Activated CD8-positive, alpha-beta memory T cell treated with anti-CD3 and anti-CD28 coated beads for 4 hours (primary cell): ENCODE measurements at places on chromosomes 2 and 18.

GRCh38 chr2:131105156-131105949 is at the start of gene PLEKHB2:
TSS of gene PLEKHB2 (plus strand) at chr2:131105336. CDS start at chr2:131120942, 15,606 bp downstream.
- DNase-seq: peak; percentile 75

DNA sequence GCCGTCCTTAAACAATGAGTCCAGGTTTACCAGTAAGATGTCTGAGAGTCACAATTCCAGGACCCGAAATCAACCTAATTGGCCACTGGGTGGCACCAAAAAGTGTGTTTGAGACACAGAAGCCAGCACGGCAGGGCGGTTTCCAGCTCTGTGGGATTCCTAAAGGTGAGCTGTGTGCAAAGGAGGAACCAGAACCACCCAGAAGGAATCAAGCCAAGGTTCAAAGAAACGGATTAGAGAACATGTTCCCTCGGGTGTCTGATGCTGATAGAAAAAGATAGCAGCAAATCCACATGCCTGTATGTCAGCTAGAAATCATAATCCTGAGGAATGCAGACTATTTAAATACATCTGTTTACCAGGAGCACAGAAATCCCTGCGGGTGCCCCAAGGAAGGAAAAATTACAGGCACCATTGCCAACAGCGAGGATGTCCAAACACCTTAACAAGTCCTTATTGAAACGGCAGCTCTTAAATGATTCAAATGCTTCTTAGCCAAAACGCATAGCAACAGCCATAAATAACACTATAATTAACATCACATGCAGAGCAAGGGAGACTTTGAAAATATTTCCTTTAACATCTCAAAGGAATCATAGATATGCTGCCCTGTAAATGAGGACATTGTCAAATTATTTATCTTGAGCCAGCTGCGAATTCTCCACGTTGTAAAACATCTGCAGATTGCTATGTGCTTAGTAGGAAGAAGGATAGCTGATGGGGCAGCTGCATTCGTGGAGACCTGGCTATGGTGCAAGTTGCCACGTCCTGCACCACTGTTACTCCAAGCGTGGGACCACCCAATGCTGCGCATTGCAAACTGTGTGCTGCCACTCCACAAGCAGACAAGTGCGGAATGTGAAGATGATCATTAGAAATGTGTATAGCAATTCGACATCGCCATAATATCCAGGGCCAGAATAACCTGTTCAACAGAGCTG is 318.7 kb upstream of the NCKAP5 start:
- no peak for DNase-seq

- DNase-seq: no peak
Measured at GRCh38 chr2:69152847-69153583, 140.0 kb downstream of the ANTXR1 start.

GRCh38 chr2:230069402-230069801 is 678 bp upstream of the SLC16A14 start:
- DNase-seq: no peak

- no peak for DNase-seq
Measured at GRCh38 chr2:31296641-31297287, 62.8 kb downstream of the EHD3 start.

GRCh38 chr2:205270689-205271088 is 411.6 kb upstream of the NRP2 start:
- no peak for DNase-seq

DNA sequence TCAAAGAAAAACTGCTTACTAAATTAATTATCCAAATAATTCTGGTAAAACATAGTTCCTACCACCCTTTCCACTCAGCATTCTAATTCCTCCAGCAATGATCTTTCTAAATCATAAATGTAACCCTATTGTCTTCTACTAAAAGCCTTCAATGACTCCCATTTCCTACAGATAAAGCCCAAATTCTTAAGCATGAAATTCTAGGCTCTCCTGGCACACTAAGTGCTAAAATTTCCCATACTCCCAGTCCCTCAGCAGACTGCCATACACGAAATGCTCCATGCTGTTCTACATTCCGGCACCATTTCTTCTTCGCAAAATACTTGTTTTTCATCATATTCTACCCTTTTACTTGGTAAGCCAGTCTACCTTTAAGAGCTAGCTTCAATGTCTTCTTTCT is 96.9 kb downstream of the CHN1 start:
- no peak for DNase-seq

DNA sequence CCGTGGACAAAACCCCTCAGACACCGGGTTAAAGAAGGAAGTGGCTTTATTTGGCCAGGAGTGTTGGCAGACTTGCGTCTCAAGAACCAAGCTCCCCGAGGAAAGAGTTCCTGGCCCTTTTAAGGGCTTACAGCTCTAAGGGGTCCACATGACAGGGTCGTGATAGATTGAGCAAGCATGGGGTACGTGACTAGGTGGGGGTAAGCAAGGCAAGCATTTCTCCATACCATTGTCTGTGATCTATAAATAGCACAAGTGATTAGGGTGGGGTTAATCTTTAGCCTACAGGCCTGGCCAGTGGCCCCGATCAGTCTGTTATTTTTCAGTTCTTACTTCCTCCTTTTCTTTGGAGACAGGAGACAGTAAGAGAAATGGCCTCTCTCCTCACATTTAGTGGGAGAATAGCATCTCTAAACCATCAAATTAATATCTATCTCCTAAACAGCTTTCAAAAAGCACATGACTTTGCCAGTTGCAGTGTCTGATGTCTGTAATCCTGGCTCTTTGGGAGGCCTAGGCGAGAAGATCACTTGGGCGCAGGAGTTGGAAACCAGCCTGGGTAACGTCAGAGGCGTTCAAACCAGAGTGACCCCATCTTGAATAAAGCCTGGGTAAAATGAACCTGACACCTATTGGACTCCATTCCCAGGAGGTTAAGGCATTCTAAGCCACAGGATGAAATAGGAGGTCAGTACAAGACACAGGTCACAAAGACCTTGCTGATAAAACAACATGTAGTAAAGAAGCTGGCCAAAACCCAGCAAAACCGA is 18.3 kb upstream of the CNOT11 start:
- DNase-seq: no peak

DNA sequence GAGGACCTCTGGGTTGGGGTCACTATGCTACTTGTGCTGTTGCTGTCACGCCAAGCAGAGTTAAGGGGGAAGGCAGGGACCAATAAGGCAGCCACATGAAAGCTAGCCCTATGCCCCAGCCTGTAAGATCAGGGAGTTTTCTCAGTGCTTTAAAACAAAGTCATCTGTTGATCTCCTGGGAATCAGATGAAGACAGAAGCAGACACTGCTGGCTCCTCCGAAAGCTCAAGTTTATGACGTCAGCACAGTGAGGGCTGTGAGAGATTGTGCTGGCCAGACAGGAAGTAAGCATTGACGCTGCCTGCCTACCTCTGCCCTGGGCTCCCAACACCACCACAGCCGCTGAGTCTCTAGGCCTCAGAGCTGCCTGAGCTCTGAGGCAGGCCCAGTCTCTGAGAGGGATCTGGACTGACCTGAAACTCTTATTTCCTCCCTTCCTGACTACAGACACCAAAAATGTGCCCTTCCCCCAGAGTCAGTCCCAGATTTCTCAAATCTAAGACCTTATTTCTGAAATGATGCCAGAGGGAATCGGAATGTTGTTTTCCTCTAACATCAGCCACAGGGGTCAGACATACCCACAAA is 118.1 kb upstream of the EPAS1 start:
- no peak for DNase-seq

DNA sequence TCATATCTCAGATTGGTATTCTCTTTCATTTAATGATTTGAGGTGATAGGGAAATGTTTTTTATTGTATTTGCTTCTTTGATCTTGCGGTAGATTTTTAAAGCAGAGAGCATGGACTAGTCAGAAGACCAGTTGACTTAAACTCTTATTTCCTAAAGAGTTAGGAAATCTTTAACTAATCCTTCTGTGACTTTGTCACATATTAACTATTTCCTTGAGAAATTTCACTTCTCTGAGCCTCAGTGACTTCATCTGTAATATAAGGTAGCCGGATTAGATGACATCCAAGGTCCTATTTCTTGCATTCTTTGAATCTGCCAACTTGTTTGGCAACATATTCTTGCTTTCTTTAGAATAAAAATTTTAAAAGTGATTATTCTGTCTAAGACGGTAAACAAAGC is 55.6 kb downstream of the MTX2 start:
- DNase-seq: no peak

DNA sequence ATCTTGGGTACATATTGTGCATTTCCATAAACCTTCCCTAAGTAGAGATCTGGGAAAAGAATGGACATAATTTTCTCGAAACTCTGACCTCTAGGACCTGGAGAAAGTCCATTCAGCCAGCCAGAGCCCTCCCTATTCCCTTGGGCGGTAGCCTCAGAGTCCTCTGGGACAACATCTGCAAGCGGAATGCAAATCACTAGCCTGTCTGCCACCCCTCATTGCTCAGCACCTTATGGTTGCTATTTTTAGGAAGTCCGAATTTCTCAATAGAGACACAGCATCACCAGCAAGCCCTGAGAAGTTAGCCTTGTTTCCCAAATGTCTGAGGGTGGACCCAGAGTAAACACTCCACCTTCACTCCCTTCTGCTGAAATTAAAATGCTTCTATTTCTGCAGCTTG is 17.6 kb upstream of the CD28 start:
- DNase-seq: no peak

DNA sequence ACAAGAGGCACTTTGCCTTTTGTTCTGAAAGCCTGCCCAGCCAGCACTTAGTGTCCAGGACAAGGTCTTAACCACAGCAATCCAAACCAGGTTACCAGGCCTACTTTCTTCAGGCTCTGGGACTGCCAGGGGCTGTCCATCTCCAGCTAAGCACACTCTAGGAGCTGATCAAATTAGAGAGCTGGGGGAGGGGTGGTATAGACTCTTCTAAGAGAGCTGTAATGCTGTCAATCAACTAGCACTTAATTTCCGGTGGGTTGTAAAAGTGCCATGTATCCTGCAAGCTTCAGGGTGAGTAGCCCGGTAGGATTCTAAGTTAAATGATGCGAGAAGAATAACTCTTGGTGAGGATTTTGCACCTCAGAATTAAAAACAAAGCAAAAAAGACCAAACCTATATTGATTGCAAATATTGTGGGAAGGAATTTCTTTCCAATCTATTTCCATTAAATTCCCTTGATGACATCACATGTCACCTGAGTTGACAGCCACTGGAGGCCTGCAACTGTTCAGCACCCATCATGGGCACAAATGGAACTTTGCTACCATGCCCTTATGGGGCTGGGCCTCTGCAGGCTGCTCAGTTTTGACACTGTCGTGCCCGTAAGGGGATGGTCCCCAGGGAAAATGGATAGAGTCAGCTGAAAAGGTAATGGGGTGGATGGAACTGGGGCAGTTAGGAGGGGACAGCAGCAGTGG is 8.7 kb upstream of the COX7A2L start:
- DNase-seq: no peak

GRCh38 chr18:36153203-36153602 is 23.5 kb downstream of the ELP2 start:
- DNase-seq: no peak

GRCh38 chr2:101753720-101754490 is 56.4 kb downstream of the MAP4K4 start:
- no peak for DNase-seq

- no peak for DNase-seq
Measured at GRCh38 chr2:9300829-9301453, 94.3 kb downstream of the ASAP2 start.

DNA sequence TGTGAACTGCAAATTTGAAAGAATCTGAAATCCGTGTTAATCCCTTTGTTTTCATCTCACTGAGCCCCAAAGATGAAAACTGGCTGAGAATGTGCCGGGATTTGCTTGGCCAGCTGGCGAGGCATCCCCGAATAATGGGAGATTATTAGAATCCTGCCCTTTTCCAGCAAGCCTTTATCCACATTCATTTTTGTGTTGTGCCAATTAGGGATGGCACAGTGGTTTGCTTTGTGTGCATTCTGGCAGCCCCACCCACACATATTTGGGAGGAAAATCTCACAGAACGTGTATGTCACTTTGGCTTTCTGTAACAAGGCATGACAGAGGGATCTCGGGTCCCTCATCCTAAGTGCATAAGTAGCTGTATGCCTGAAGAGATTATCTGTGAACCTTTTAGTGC is 405.8 kb upstream of the FAM98A start:
- no peak for DNase-seq

DNA sequence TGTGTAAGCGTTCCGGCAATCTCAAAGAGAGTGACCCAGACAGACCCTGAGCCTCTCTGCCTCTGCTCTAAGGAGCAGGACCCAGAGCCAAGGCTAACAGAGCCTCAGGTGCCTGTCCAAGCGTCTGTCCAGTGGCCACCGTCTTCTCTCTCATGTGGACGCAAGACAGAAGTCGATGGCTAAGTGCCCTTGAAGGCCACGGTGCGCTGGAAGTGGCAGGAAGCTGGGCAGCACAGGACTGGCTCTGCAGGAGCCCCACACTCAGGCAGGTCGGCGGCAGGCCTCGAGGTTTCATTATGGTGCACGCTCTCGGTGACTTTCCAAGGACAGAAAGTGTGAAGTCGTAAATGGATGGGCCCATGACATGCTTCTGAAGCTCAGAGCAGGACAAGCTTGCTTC is 49.1 kb downstream of the HDAC4 start:
- DNase-seq: no peak

DNA sequence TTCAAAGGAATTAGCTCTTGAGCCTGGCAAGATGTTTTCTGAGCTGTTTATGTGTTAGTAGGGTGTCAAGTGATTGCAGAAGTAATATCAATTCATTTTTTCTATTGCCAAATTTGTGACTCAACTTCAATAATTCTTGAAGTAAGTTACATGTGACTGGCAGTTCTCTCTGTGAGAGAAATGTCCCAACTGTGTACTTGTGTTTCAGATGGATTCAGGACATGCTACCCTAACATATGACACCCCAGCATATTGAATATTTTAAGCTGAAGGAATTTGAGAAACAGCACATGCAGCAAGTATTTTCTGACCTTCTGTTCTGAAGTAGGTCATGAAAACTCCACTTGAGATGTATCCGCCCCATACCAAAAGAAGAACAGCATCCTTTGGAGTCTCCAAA is 263.6 kb downstream of the XIRP2 start:
- DNase-seq: no peak

- DNase-seq: no peak
Measured at GRCh38 chr2:47039913-47040562, 115.1 kb downstream of the STPG4 start.

DNA sequence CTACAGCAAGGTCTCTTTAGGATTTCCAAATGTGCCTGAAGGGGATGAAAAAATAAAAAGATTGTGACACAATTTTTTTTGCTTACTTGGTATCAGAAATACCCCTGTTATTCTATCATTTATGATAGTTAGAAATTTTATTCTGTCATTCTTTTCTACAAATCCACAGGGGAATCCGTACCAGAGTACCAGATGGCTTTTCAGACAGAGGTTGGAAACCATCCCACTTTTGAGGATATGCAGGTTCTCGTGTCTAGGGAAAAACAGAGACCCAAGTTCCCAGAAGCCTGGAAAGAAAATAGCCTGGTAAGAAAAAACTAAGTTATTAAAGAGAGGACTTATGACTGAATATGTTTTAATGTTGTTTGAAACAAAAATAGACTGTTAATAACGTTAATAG is 92.6 kb upstream of the FAM117B start:
- no peak for DNase-seq
